ENCODE measurements at places on chromosomes 3 and 15.

- DNase-seq, result no peak
Measured at GRCh38 chr15:54029081-54029480, 50.8 kb downstream of the UNC13C start.

DNA sequence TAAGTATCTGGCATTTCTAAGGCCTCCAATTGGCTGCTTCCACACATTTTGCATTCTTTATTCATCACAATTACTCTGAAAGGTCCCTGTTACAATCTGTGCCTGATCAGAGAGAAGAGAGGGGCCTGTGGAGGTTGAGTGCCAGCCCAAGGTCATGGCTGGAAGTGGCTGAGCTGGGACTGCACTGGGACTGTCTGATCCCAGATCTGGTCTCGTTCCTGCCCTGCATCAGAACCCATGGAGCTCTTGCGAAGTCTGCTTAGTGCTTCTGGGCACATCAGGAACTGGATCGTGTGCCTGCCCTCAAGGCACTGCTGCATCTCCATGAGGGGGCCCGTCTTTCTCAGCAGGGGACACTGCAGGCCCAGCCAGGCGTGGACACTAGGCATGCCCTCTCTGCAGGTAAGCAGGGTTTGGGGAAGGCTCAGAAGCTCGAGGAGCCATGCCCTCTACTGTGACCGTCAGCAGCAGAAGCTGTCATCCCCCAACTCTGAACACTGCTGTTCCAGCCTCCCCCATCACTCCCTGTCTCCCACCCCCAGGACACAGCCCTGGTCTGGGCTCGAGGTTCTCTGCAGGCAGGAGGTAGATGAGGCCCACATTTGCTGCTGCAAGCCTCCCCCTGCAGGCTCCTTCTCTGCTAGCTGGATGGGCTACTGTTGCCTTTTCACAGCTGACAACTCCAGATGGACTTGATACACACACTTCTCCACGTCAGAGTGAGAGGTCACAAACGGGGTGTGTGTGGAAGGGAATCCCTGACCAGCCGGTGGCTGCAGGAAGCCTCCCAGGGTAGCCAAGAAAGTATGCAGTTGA lies 96.5 kb upstream of the PRR23E start:
- DNase-seq, result no peak

GRCh38 chr15:83786336-83786735 lies 132.4 kb downstream of the ADAMTSL3 start:
- DNase-seq, result no peak

- no peak for DNase-seq
Measured at GRCh38 chr3:94095111-94095510, 32.2 kb downstream of the NSUN3 start.

GRCh38 chr3:100316641-100317069 lies 17.9 kb upstream of the NIT2 start:
- DNase-seq, result no peak

DNA sequence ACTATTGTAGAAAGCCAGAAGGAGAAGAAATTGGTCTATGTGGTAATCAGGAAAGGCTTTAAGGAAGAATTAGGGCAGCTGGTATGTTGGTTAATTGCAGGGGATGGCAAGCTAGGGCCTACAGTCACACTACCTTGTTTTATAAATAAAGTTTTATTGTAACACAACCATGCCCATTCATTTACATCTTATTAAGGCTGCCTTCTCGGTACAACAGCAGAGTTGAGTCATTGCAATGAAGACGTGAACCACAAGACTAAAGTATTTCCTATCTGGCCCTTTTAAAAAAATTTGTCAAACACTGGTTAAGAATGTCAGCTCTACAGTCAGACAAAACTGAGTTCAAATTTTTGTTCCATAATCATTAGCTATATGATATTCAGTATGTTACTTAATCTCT lies 8.3 kb downstream of the SERPINI1 start:
- no peak for DNase-seq

DNA sequence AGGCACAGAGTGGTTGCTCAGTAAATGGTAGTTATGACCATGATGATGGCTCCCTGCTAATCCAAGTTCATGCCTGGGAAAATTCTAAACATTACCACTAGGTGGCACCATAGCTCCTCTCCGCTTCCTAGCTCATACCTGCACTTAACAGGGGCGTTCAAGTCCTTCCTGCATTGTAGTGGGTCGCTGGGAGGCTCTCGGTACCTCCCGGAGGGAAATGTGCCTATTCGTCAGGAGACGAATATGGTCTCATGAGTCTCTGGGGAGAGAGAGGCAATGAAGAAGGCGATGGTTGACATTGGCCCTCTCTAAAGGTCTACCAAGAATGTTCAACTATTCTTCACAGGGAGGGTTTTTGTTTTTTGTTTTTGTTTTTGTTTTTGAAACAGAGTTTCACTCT lies 10.9 kb downstream of the MESP1 start:
- peak; percentile 49 for DNase-seq

- DNase-seq, result no peak
Measured at GRCh38 chr3:42725454-42725853, 22.9 kb upstream of the HHATL start.

DNA sequence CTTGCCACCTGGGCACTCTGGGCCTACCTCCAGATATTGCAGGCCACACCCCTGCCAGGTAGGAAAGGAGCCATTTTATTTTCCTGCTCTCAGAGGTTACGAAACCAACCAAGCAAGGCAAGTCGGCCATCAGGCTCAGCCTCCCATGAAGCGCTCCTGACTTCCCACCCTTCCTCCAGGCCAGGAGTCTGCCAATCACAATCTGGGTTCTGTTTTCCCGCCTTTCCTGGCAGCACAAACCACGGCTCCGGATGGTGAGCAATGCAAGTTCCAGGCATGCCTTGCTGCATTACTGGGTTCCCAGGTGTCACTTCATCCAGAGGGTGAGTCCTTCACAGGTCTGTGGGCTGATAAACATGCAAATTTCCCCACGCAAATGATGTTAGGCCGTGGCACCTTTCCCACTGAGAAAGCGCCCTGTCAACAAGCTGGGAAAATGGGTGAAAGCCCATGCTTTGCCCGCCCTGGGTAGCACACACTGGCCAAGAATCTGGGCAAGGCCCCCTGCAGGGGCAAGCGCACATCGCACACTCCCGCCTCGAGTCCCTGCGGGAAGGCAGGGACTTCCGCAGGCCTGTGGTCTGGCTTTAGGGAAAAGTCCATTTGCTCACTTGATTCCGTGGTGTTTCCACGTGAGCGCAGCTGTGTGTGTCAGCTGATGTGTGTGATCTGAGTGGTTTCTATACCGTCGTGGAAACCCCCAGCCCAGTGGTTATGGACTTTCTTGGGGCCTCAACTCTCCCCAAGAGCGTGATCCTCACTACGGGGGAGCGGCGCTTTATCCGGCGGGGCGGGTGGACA lies 61.6 kb upstream of the RYK start:
- DNase-seq, result no peak

DNA sequence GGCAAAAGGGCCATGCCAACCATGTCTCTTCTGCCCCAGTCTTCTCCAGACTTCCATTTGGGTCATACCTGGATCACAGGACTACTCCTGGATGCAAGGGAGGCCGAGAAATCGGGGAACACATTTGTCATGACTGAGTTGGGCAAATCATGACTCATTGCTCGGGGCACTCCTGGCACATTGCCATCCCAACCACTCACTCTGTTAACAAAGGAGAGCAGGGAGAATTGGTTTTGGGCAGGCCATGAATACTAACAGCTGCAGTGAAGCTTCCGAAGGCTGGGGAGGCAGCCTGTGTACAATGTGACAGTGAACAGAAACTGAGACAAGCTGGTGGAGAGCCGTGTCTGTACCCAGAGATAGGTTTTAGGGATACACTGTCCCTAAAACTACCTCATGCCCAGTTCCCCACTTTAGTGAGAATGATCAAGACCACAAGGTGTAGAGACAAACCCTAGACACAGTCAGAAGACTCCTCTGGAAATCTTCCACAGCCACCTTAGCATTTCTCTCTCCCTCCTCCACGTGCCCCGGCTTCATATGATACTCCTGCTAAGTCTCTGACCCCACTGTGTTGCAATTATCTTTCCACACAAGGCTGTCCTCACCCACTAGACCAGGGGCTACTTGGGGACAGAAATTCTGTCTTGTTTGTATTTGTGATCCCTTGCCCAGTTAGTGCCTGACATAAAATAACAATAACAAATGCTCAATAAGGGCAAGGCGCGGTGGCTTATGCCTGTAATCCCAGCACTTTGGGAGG lies 10.5 kb upstream of the BUB1B start:
- DNase-seq, result no peak

DNA sequence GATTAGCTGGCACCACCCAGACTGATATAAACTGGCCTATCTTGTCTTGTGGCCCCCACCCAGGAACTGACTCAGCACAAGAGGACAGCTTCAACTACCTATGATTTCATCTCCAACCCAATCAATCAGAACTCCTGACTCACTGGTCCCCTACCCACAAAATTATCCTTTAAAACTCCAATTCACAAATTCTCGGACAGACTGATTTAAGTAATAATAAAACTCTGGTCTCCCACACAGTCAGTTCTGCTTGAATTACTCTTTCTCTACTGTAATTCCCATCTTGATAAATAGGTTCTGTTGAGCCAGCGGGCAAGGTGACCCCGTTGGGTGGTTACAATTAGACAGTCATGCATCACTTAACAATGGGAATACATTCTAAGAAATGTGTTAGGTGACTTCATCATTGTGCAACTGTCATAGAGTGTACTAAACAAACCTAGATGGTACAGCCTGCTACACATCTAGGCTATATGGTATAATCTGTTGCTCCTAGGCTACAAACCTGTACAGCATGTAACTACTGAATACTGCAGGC lies 48.1 kb upstream of the MAP4 start:
- no peak for DNase-seq

DNA sequence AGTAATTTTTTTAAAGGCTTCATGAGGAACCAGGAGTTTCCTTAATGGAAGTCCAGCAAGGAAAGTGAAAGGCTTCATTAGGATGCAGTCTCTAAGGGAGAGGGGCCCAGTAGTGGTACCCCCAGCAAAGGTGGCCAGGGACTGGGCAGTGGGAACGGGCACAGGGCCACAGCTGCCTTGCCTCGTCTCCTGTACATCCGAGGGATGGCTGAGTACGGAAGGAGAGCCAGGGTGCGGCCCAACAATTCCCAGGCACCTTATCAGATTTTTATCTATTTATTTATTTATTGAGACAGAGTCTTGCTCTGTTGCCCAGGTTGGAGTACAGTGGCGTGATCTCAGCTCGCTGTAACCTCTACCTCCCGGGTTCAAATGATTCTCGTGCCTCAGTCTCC lies 14.5 kb downstream of the SEMA3G start:
- no peak for DNase-seq

DNA sequence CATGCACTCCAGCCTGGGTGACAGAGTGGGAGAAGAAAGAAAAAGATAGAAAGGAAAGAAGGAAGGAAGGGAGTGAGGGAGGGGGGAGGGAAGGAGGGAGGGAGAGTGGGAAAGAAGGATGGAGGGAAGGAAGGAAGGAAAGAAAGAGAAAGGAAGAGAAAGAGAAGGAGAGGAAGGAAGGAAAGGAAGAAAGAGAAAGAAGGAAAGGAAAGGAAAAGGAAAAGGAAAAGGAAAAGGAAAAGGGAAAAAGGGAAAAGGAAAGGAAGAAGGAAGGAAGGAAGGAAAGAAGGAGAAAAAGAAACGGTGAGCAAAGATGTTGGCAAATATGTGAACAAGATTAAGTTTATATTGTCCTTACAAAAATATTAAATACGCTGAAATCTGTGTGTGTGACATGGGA lies 36.2 kb upstream of the TICRR start:
- DNase-seq, result no peak

DNA sequence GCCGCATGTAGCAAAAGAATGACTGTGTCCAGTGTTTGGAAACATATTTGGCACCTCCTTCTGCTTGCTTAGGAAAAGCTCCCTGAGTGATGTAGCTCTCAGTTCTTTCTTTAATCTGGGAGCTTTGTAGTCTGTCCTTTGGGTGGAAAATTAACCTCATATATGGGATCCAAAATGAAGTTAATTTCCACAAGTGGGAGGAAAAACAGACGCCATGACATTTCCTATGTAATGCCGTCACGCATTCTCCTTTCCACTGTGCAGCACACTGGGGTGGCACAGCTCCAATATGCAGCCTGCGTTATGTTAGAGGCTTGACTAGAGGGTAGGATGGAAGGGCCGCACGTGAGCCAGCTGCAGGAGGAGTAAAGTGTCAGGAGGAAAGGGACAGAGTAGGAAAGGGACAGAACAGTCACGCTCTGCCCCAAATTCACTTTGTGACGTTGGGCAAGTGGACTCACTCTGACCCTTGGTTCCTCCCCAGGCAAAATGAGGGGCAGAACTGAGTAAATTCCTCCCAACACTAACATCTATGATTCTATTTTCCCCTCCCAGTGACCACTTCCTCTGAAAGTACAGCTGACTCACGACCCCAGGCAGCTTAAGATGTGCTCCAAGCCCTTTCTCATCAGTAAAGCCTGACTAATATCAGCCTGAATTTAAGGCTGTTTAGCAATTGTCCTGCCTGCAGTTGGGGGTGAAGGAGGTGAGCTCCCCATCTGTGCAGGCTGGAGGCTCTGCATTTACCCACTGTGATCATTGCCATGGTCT lies 176.5 kb upstream of the PFN2 start:
- no peak for DNase-seq

DNA sequence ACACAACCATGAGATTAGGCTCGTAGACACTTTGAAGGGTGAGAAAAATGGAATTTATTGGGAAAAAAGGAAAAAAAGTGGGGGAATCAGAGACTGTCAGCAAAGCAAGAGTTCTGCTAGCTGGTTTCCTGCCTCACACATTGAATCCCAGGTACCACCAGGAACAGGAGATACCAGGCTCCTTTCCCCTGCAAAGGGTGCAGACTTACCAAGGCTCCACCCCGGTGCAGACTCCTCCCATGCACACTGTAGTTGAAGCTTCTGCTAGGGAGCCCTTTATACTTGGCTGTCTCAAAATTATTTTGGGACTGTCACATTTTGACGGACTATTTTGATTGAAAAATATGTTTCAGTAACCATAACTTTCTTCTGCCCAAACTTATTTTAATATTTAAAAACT lies 819.9 kb upstream of the GBE1 start:
- DNase-seq, result no peak

- DNase-seq, result no peak
Measured at GRCh38 chr3:177224414-177224813, 27.1 kb upstream of the TBL1XR1 start.

- no peak for DNase-seq
Measured at GRCh38 chr15:78244101-78244500, 9.7 kb upstream of the ACSBG1 start.

- DNase-seq, result no peak
Measured at GRCh38 chr3:153052096-153052460, 109.9 kb upstream of the RAP2B start.

DNA sequence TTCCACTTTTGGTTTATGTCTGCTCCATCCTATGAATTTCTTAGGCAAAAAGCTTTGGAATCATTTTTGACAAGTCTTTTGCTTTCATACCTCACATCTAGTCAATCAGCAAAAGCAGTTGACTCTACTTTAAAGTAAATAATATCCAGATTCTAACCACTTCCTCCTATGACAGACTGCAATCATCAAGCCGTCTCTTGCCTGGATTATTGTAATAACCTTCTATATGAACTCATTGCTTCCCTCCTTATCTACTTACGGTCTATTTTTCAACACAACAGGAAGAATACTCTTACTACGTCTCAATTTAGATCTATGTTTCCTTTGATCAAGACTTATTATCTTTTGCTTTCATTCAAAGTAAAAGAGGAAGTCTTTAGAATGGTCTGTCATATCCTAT lies 20.7 kb downstream of the CLDN1 start:
- no peak for DNase-seq
